ENCODE measurements at places on chromosomes 13 and 19.

DNA sequence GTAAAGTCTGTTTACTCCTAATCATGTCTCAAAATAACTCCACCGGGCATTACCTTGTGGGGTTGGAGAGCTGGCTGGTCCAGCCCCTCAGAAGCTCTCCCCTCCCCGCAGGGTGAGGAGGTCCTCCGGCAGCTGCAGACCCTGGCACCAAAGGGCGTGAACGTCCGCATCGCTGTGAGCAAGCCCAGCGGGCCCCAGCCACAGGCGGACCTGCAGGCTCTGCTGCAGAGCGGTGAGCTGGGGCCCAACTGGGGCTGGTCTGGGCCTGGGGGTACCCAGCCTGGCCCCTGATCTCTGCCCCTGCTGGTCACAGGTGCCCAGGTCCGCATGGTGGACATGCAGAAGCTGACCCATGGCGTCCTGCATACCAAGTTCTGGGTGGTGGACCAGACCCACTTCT, 20.2 kb downstream of the HIPK4 start:
- DNase-seq = no peak

GRCh38 chr13:51807041-51807440, 3.1 kb upstream of the DHRS12 start:
- DNase-seq = no peak

- DNase-seq = no peak
These were observed 81.7 kb downstream of the TNFRSF19 start for GRCh38 chr13:23651887-23652286.

DNA sequence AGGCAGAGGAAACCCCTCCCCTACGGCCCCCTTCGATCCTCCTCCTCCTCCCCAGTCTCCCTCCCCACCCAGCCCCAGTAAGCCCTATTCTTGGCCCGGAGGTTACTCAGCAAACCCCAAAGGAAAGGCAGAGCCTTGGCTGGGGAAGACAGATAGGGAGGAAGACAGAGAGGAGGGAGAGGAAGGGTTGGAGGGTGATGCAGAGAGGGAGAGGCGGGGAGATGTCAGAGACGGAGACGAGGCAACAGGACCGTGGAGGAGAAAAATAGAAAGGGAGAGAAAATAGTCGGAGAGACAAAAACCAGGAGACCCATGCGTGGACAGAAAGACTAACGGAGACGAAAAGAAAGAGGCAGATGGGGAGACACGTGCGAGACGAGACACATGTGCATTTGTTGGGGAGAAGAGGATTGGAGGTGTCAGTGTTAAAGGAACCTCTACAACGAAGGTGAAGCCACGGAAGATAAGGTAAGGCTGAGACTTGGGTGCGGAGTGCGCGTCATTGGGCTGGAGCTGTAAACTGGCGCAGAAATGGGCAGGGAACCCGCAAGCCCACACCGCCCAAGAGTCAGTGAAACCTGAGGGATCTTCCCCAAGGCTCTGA, 2.9 kb downstream of the TGFB1 start:
- no peak for DNase-seq
